CD4-positive, CD25-positive, alpha-beta regulatory T cell (primary cell): ENCODE measurements at places on chromosomes 13 and 19. TPM values are rescaled to one million over a fixed set of nuclear protein-coding genes. Genes with fewer than 3 reads are reported as not detected.

- no peaks in the 10 kb centered on the region for H3K4me1 ChIP-seq
- H3K4me3 ChIP-seq, result no peak overlapping the region
- DNase-seq, result no peak
- H3K27me3 ChIP-seq, result no peaks in the 10 kb centered on the region
These were observed 1617.1 kb downstream of the PCDH9 start for GRCh38 chr13:65613004-65613403.

The STOML3 gene
- not detected for total RNA-seq

The SLC27A5 gene
- total RNA-seq, result 5.5 TPM

GRCh38 chr13:41179593-41180250 is 14.6 kb downstream of the KBTBD7 start:
- H3K4me3 ChIP-seq, result no peak overlapping the region
- no peak for DNase-seq
- no peak overlapping the region for H3K27ac ChIP-seq
- H3K36me3 ChIP-seq, result no peaks in the 10 kb centered on the region

DNA sequence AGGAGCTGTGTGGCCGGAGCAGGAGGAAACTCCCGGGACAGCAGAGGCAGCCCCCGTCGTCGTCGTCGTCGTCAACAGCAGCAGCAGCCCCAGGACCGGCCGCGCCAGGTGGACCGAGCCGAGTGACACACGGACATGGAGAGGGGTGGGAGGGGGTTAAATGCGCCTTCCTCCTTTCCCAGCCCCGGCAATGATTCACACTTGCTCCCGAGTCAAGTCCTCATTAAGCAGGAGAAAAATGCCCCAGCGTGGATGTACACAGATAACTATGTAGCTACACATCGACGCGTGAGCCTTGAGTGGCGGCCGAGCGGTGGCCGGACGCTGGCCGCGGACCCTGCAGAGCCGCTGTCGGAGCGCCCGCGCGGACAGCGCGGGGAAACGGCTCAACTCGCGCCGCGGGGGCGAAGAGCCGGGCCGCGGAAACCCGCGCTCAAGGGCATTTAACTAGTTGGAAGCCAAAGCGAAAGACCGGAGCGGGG is 645 bp downstream of the UBL3 start:
- peak; percentile 33 for DNase-seq
- peak overlapping the region; percentile 99 for H3K4me3 ChIP-seq
- H3K36me3 ChIP-seq, result no peaks in the 10 kb centered on the region
- no peaks in the 10 kb centered on the region for H3K27me3 ChIP-seq
- peaks cover 25% of the 10 kb centered on the region for H3K4me1 ChIP-seq

The CEACAM3 gene
- not detected for total RNA-seq

DNA sequence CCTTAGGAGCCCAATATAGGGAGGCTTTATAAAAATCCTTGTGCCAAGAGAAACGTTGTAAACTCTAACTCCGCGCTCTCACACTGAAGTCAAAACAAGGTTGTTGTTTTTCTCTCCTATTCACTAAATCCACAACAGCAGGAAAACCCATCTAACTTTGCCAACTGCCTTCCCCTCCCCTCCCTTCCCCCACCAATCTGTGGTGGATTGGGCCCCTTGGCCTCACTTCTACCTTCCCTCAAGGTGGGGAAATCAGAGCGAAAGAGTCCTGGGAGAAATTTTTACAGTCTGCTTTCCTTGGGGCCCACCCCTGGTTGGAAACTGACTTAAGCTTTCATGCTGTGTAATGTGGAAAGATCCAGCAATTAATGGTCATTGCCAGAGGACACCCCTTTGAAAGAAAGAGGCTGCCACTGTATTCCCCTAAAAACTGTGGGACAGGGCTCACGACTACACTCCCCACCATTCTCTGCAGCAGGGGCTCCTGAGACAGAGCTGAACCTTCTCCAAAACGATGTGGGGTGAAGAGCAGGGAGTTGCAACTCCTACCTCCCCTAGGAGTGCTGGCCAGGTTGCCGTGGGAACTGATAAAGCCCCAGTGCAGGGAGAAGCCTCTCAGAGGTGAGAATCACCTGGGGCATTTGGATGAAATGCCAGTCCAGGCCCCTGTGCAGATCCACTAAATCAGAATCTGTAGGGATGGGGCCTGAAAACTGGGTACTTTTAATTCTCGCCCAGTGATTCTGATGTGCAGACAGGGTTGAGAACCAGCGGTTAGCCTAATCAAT is 1.1 kb downstream of the DHRS12 start:
- DNase-seq, result no peak
- H3K27me3 ChIP-seq, result no peaks in the 10 kb centered on the region
- peaks cover 38% of the 10 kb centered on the region for H3K4me1 ChIP-seq
- H3K4me3 ChIP-seq, result peak overlapping the region; percentile 86
- peak overlapping the region; percentile 99 for H3K27ac ChIP-seq

GRCh38 chr13:91389186-91389585 is 9.2 kb upstream of the GPC5 start:
- no peaks in the 10 kb centered on the region for H3K36me3 ChIP-seq
- H3K27ac ChIP-seq, result no peak overlapping the region
- H3K27me3 ChIP-seq, result peaks cover 10% of the 10 kb centered on the region
- DNase-seq, result no peak

- peaks cover 17% of the 10 kb centered on the region for H3K36me3 ChIP-seq
- H3K4me1 ChIP-seq, result peaks cover 21% of the 10 kb centered on the region
- H3K27ac ChIP-seq, result peak overlapping the region; percentile 76
- H3K4me3 ChIP-seq, result peak overlapping the region; percentile 66
These were observed 546 bp downstream of the UBXN6 start for GRCh38 chr19:4456843-4457653.

DNA sequence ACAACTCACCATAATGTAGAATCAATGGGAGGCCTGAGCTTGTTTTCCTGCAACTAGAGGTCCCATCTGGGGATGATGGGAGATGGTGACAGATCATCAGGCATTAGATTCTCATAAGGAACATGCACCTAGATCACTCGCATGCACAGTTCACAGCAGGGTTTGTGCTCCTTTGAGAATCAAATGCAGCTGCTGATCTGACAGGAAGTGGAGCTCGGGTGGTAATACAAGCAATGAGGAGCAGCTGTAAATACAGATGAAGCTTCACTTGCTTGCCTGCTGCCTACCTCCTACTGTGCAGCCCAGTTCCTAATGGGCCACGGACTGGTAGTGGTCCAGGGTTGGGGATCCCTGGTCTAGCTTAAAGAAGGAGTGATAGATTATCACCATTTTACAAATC is 33.0 kb downstream of the KPNA3 start:
- no peaks in the 10 kb centered on the region for H3K36me3 ChIP-seq
- H3K27me3 ChIP-seq, result no peaks in the 10 kb centered on the region
- H3K27ac ChIP-seq, result peak overlapping the region; percentile 1

- H3K4me1 ChIP-seq, result no peaks in the 10 kb centered on the region
- no peak overlapping the region for H3K4me3 ChIP-seq
- H3K27me3 ChIP-seq, result peaks cover 24% of the 10 kb centered on the region
- H3K27ac ChIP-seq, result no peak overlapping the region
- H3K36me3 ChIP-seq, result no peaks in the 10 kb centered on the region
These were observed 29.0 kb upstream of the CEBPG start for GRCh38 chr19:33344573-33344925.

The WDR62 gene
- total RNA-seq, result 6.8 TPM

DNA sequence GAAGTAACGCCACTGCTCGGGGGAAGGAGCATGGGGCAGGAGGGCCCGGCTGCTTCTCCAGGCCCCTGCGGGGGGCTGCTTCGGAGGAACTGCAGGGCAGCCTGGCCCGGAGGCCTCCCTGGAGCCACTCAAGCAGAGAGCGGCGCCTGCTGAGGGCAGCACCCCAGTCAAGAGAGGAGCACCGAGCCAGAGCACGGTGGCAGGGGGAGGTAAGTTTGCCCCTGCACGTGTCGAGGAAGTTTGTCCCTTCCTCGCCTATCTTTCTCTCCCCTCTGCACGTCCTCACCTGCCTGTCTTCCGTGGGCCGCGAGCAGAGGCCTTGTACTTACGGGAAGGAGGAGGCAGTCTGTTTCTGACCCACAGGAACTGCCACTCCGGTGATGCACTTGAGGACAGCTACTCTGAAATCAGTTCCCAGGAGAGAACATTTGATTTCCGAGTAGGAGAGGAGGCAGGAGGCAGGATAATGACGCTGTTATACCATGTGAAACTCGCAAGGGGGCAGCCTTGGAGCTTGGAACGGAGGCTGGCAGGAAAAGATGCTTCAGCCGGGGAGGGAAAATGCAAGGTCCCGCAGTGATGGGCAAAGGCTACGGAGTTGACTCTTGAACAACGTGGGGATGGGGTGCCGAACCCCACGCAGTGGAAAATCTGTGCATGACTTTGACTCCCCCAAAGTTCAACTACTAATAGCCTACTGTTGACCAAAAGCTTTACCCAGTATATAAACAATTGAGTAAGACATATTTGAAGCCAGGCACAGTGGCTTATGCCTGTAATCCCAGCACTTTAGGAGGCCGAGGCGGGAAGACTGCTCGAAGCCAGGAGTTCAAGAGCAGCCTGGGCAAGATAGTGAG is 5.0 kb downstream of the FFAR1 start:
- peak; percentile 62 for DNase-seq
- H3K4me3 ChIP-seq, result no peak overlapping the region
- peaks cover 6% of the 10 kb centered on the region for H3K4me1 ChIP-seq
- H3K27me3 ChIP-seq, result no peaks in the 10 kb centered on the region
- H3K27ac ChIP-seq, result no peak overlapping the region

- no peak overlapping the region for H3K4me3 ChIP-seq
- no peaks in the 10 kb centered on the region for H3K4me1 ChIP-seq
- no peaks in the 10 kb centered on the region for H3K27me3 ChIP-seq
- H3K27ac ChIP-seq, result no peak overlapping the region
- H3K36me3 ChIP-seq, result no peaks in the 10 kb centered on the region
These were observed 209.1 kb downstream of the OLFM4 start for GRCh38 chr13:53237696-53238095.

The CALR3 gene
- not detected for total RNA-seq

DNA sequence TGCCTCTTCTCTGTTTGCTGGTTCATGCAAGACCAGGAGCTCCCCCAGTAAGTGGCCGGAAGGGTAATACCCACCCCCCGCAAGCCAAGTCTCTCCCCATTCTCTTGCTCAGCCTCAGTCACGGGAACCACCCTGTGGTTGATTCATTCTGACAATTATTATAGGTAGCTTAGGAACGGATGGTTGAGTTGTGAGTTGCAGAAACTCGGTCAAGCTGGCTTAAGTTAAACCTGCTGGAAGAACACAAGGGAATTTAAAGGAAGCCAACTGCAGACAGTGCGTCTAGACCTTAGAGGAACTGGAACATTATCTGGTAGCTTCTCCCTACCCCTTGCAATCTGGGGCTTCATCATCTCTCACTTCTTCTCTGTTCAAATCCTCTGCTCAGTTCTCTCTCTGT is 8.9 kb downstream of the FPR1 start:
- H3K27me3 ChIP-seq, result no peaks in the 10 kb centered on the region
- H3K4me1 ChIP-seq, result no peaks in the 10 kb centered on the region
- H3K36me3 ChIP-seq, result no peaks in the 10 kb centered on the region
- no peak for DNase-seq

The TSKS gene
- not detected for total RNA-seq

DNA sequence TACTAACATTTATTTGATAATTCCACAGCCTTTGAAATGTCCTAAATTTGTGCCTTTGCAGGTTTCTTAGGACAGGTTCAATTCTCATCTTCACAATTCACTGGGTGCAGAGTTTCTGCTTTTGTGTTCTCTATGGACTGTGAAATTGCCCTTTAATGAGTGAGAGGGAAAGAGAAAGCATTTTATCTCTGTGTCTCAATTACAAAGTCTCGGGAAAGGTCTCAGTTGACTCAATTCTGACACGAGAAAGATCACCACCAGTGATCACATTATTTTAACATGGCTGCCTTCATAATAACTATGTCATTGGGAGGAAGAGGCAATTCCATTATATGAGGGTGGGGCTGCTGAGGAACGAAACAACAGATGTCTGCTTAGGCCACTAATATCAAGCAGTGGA is 26.2 kb upstream of the LRCH1 start:
- no peaks in the 10 kb centered on the region for H3K4me1 ChIP-seq
- no peak for DNase-seq
- H3K27ac ChIP-seq, result no peak overlapping the region
- H3K4me3 ChIP-seq, result no peak overlapping the region
- peaks cover 12% of the 10 kb centered on the region for H3K27me3 ChIP-seq
- H3K36me3 ChIP-seq, result no peaks in the 10 kb centered on the region

DNA sequence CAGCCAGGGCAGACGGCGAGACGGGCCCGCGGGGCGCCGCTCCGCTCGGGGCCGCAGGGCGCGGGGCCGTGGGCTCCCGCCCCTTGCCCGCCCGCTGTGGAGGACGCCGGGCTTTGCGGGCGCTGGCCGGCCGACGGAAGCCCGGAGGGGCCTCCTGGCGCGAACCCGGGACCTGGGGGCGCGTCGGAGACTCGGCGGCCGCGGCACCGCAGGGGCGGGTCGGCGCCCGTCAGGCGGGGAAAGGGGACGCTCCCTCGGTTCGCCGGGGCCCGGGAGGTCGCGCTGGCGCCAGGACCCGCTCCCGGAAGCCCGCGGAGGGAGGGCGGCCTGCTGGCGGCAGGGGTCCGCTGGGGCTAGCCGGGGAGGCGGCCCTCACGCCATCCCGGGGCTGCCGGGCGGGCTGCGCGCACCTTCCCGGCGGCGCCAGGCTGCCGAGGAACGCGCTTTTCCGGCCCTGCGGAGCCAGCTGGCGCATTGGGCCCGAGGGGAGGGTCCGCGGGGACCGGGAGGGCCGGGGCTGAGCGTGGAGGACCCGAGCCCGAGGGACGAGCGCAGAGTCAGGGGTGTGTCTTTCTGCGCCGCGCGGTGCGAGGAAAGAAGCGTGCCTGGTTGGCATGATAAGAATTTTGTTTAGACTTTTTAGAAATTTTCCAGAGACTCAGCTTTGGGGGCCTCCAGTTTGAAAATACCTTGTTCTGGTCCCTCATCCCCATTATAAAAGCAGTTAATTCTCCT is 511 bp downstream of the GARRE1 start:
- H3K27me3 ChIP-seq, result no peaks in the 10 kb centered on the region
- peak overlapping the region; percentile 55 for H3K27ac ChIP-seq
- DNase-seq, result peak; percentile 34
- peaks cover 18% of the 10 kb centered on the region for H3K4me1 ChIP-seq

DNA sequence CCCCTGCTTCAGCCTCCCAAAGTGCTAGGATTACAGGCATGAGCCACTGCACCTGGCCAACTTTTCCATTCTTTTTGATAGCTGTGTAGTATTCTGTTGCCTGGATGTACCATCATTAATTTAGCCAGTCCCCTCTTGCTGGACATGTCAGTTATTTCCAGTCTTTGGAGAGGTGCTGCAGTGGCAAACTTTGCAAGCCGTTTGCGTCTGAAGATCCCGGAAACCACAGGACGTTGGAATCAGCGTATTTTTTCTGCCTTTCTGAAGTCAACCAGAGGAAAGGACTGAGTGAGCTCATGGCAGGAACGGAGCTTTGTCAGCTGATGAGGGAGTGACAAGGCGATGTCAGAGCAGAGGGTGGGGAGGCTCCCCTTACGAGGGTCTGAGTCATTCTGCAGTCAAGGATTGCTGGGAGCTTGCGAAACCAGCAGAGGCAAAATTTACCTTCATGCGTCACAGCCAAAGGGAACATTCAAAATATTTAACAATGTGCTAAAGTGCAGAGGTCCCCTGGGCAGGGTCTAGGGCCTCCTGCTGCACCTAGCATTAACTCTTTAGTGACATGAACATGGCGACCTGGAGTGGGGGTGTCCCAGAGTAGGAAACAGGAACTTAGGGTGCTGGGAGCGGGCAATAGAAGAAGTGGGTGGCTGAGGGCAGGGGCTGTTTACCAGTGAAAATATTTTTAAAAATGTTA is 5.6 kb downstream of the C5AR1 start:
- H3K27me3 ChIP-seq, result no peaks in the 10 kb centered on the region
- no peak overlapping the region for H3K27ac ChIP-seq
- H3K4me3 ChIP-seq, result no peak overlapping the region
- no peak for DNase-seq

- H3K36me3 ChIP-seq, result no peaks in the 10 kb centered on the region
- H3K27me3 ChIP-seq, result no peaks in the 10 kb centered on the region
- H3K27ac ChIP-seq, result no peak overlapping the region
- no peak overlapping the region for H3K4me3 ChIP-seq
- no peaks in the 10 kb centered on the region for H3K4me1 ChIP-seq
These were observed 360.5 kb downstream of the LIG4 start for GRCh38 chr13:107854880-107855279.
